ENCODE measurements at places on chromosomes 2 and 18.

GRCh38 chr2:133459590-133459989, 108.7 kb downstream of the NCKAP5 start:
- no peak for DNase-seq

DNA sequence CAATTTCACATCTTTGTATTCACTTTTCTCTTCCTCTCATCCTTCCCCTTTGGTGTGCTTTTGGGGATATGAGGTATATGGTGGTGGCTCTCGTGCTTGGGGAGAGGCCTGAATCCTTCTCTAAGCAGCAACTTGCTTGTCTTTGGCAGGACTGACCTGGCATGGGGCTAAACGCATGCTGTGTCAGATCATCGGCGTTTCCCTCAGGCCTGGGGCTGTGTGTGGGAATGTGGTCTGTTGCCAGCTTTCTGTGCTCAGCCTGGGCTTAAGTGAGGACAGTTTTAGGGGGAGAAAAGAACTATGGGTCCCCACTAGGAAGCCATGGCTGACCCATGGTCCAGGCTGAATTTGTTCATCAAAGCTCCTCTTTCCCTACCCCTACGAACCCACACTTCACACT, 60.7 kb downstream of the TET3 start:
- DNase-seq: no peak

GRCh38 chr2:168241746-168242145, 5.6 kb downstream of the STK39 start:
- DNase-seq: no peak

DNA sequence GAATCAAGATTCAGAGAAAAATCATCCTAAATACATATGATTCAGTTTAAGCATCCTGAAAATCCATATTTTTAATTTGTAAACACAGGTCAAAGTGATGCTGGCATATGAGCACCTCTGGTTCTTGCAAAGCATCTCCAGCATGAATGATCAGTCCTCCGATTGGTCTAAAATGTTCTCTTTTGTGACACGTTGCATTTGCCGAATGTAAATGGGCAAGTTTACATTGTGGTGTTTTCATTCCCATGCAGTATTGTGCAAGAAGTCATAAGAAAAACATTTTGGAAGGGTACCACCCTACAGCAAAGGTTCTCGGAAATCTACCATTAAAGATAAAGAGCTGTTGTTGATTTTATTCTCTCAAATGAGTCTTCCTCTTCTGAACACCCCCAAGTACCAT, 108.0 kb upstream of the UNC80 start:
- no peak for DNase-seq

DNA sequence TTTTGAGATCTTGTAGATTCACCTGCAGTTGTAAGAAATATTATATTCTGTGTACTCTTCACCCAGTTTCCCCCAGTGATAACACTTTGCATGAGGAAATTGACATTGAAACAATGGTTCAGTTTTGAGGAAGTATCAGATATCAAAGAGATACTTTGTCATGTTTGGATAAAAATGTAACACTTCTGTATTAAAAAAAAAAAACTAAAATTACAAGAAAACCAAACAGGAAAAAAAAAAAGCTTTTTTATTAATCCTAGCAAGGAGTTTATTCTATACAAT, 204.0 kb downstream of the ARL4C start:
- no peak for DNase-seq

- no peak for DNase-seq
Observed at GRCh38 chr2:169711751-169712509, 17.7 kb downstream of the PHOSPHO2 start.

- no peak for DNase-seq
Observed at GRCh38 chr2:139514951-139515350, 734.8 kb upstream of the NXPH2 start.

DNA sequence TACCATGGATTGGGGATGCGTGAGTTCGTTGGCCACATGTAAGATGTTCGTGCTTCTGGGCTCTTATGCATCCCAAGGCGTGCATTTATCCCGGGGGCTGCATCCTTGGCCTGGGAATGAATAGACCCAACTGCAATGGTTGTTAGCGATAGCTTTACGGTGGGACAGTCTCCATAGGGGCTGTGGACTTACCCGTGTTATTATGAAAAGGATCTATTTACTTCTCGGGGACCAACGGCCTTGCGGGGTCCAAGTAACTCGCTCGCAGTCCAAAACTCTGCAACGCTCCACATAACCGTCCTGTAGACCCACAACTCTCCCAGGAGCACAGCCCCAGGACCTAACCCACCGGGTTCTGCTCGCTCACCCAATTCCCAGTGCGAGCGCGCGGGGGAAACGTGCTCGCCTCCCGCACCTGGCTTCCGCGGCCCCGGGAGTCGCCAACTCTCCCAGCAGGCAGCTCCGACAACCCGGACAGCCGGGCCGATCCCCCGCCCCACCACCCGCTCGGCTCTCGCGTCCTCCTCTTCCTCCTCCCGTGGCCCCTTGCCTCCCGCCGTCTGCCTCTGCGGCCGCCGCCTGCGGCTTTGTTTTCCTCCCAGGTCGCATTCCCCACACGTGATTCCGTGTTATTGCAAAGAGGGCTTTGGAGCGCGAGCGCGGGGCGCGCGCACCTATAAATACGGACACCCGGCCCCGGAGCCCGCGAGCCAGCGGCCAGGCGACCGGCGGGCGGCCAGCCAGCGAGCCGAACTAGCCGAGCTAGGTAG, at the start of gene CABLES1:
TSS of gene CABLES1 (plus strand) at position 706 of the 770 bp plus-strand sequence. CDS start 278 bp downstream, outside the sequence.
- DNase-seq: peak; percentile 1

GRCh38 chr2:20625491-20626391, 25.2 kb downstream of the HS1BP3 start:
- no peak for DNase-seq

DNA sequence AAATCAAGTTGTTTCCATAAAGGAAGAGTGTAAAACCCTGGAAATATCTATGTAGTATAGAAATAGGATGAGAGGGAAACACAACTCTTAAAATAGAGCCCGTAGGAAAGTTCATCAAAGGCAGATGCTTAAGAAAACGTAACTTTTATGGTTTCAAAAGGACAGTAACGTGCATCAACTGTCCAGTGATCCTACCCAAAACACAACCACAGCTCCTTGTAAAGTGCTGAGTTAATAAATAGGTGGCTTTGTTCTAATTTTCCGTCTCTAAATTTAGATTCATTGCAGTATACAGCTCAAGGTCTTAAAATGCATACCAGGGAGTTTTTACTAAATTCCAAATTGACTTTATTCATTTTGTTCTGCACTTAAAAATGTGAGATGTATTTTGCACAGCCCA, 282.1 kb upstream of the ID2 start:
- DNase-seq: no peak

- DNase-seq: no peak
Observed at GRCh38 chr18:56803051-56803450, 151.9 kb downstream of the WDR7 start.

DNA sequence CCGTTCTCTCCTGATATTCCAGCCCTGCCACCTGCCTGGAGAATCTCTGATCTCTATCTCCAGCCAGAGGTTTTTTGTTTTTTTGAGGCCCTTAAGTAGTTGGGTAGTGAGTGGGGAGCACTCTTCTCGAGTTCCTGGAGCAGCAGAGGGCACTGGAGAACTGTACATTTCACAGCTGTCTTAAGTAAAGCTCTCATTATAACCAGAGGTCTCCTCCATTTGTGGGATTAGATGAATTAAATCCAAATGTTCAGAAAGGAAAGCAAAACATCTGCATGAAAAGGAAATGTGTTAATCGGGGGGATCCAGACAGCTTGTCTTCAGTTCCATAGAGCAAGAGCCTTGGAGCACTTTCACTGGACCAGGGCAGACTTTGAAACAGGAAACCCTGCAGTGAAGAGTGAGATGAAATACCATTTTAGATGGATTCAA, 32.8 kb downstream of the AOX1 start:
- no peak for DNase-seq

DNA sequence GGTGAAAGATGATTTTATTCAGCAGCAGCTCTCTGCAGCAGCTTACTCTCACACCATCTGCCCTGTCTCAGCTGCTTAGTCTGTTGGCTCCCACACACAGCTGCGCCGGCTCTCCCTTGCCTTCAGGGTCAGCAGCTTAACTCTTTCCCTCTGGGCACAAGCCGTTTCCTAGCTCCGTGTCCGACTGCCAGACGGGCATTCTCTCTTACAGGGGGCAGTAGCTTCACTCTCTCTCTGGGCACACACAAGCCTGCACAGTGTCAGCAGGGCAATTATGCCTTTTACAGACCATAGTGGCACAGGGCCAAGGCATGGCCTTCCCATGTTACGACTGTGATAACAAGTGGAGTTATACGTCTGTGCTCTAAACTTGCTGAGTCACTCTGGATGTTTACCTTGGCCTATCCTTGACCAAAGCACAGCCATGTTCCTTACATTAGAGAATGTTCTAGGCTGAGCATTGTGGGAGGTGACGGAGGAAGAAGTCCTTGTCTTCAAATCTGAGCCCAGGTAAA, 31.7 kb downstream of the PCARE start:
- no peak for DNase-seq

DNA sequence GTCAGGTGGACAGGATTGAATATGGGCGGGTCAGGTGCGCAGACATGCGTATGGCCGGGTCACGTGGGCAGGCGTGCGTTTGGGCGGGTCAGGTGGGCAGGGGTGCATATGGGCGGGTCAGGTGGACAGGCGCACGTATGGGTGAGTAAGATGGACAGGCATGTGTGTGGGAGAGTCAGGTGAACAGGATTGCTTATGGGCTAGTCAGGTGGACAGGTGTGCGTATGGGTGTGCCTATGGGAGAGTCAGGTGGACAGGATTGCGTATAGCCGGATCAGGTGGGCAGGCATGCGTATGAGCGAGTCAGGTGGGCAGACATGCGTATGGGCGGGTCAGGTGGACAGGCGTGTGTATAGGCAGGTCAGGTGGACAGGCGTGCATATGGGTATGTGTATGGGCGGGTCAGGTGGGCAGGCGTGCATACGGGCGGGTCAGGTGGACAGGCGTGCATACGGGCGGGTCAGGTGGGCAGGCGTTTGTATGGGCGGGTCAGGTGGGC, 30.3 kb upstream of the KLF11 start:
- no peak for DNase-seq

DNA sequence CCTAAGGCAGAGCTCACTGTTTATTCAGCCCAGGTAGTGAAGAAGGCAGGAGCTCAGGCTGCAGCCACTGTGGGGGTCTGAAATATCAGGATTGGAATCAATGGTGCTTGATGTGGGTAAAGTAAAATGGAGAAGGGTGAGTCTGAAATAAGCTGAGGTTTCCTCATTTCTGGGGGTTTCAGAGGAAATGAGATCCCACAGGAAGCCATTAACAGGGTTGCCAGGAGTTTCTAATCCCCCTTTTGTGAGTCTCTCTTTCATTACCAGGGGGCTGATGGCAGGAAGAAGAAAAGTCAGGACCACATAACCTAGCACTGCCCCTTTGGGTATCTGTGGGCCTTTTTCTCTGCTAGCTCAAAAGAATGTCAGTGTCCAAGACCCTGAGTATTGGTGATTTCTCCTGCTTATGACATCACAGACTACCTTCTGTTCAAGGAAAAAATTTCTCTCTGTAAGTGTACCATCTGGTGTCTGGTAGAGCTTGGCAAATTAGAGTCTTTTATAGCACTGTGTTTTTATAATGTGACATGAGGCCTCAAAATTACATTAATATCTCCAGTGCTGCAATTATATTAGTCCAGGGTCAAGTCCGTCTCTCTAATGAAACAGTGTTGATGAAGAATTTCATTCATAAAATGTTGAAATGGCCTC, 56.0 kb downstream of the LBH start:
- DNase-seq: no peak

GRCh38 chr2:12066986-12067385, 320.6 kb downstream of the LPIN1 start:
- DNase-seq: no peak

DNA sequence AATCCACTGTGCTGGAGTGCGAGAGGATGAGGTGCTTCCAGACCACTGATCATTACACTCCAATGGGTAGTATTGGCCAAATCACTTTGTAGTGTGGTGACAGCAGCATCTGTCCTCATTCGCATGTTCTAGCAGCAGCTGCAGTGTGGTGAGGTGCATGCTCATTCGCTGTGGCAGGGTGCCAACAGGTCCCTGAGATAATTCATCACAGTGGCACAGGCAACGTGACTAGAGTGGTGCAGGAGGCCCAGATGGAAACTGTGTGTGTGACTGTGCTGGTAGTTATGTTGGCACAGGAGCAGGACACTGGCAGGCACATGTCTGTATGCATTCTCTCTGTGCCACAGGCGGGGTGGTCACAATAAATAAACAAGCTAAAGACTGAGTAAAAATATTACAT, 329.5 kb upstream of the SYT4 start:
- no peak for DNase-seq

DNA sequence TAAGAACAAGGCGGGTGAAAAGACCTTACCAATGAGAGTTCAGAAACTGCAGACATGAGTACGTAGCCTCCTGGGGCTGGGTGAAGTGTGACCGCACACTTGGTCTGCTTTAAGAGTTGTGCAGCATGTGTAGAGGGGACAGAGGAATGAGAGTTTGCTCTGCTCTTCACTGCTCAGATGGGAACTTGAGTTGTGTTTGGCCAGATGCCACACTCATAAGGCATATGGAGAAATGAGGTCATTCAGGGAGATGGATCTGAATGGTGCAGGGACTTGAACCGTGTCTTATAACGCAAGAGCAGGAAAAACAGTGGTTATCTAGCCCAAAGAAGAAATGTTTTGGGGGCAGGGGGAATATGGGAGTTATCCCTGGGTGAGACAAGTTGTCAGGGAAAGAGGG, 273.8 kb upstream of the LYPD1 start:
- DNase-seq: no peak

- DNase-seq: no peak
Observed at GRCh38 chr2:110748489-110748867, 16.1 kb downstream of the ACOXL start.

DNA sequence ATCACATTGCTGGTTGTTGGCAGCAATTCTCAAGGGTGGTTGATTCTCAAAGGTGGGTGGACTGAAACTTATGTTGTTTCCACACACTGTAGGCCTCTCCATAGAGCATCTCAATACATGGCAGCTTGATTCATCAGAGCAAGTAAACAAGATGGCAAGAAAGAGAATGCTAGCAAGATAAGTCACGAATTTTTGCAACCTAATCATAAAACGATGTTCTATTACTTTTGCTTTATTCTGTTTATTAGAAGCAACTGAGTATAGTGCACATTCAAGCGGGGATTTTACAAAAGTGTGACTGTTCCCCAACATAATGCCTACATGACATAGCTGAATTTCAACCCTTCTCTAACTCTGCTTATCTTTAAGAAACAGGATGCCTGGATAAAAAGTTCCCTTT, 136.2 kb downstream of the CCDC178 start:
- no peak for DNase-seq

- DNase-seq: no peak
Observed at GRCh38 chr18:48313792-48314191, 95.4 kb downstream of the ZBTB7C start.

DNA sequence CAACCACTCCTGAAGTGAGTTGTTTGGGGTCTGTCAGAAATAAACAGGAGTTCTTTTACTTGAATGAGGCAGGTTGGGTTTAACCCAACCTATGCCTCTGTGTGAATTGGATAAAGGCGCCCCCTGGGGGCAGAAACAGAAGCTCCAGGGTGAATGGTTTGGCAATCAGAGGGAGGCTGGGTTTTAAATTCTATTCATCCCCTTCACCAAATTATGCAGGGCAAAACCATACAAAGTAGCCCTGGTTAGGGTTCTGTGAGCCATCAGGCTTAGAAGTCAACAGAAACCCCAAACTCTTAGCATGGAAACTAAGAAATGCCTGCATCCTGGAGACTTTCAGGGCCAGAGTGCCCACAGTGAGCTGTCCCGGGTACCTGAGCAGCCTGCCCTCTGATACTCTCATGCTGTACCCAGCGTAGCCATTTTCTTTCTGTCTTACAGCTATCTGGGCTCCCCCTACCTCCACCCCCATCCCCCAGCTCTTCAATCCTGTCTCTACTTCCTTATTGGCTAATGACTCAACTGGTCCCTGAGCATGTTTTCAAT, 241.5 kb downstream of the ICOS start:
- DNase-seq: peak; percentile 57

Measured in activated naive CD4-positive, alpha-beta T cell (primary cell).